ENCODE measurements at places on chromosomes 12 and 14. TPM values are rescaled to one million over a fixed set of nuclear protein-coding genes. Genes with fewer than 3 reads are reported as not detected.

The TAS2R31 gene
- 0.14 TPM for total RNA-seq

The CLEC4C gene
- not detected for total RNA-seq

The C12orf42 gene
- total RNA-seq: not detected

The TPH2 gene
- not detected for total RNA-seq

The KRT2 gene
- total RNA-seq: not detected

The ISM2 gene
- 0.68 TPM for total RNA-seq

The TAS2R42 gene
- total RNA-seq: not detected

The HSPA2 gene
- total RNA-seq: not detected

The SIRT4 gene
- 2.9 TPM for total RNA-seq

The COPZ1 gene
- total RNA-seq: 219 TPM

The TMEM263 gene
- total RNA-seq: 32.0 TPM

The TAOK3 gene
- total RNA-seq: 17.6 TPM

The KRT73 gene
- not detected for total RNA-seq

The NABP2 gene
- 33.0 TPM for total RNA-seq

The MYH6 gene
- not detected for total RNA-seq

The RHEBL1 gene
- total RNA-seq: 3.5 TPM

The RNFT2 gene
- 7.8 TPM for total RNA-seq

The TSFM gene
- 75.2 TPM for total RNA-seq

The GPR137C gene
- 7.8 TPM for total RNA-seq

The TMEM30B gene
- total RNA-seq: not detected

The FMNL3 gene
- 9.8 TPM for total RNA-seq

The DACT1 gene
- total RNA-seq: not detected

The AMIGO2 gene
- total RNA-seq: 155 TPM

The TSHR gene
- not detected for total RNA-seq

The TNFRSF1A gene
- 118 TPM for total RNA-seq

The CCDC196 gene
- not detected for total RNA-seq

The FSCB gene
- total RNA-seq: not detected

The CNTN1 gene
- not detected for total RNA-seq

The ACSM4 gene
- total RNA-seq: not detected

The AKAP5 gene
- total RNA-seq: 2.1 TPM

All from G401 (cell line).